Endothelial cell (in vitro differentiated cells): ENCODE measurements at places on chromosomes 2 and 18.

DNA sequence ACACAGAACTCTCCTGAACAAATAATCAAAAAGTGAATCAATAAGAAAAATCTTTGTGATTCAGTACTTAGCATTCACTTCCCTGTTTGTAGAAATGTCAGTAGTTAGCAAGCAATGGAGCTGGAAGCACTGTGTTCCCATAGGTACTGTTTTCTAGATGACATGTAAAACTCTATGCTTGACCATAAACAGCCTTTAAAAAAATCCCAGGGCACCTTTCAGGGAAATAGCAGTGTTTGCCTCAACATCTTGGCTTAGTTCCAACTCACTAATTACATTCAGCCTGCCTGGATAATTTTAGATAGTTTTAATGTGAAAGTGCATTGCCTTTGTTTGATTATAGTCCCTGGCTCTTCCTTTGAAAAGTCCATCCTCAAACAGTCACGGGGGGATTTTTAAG lies 721.8 kb downstream of the ERBB4 start:
- DNase-seq: no peak

GRCh38 chr2:45218931-45219339 lies 209.7 kb upstream of the SIX2 start:
- DNase-seq: no peak

DNA sequence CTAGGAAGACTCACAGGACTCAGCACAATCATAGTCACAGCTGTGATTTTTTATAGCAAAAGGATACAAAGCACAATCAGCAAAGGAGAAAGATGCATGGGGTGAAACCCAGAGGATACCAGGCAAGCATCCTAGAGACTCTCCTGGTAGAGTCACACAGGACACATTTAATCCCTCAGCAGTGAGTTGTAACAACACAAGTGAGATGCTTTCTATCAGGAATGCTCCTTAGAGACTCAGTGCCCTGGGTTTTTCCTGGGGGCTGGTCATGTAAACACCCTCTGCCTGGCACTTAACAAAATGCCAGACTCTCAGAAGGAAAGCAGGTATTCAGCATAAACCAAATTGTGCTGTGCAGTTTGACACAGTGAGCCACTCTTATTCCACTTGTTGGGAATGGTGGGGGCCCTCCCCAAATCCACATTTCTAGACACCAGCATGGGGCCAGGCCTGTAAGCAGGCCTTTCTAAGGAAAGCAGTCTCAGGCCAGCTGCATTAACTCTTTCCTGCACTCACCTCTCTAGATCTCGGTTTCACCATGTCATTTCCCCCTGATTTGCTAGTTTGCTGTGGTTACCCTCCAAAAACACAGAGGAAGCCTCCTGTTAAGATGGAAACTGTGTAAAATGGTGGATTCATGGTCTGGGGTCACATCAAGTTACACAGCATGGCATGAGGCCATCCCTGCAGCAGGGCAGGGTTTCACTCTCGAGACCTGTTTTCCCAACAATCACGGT lies 16.9 kb upstream of the RNU4ATAC start:
- DNase-seq: no peak

DNA sequence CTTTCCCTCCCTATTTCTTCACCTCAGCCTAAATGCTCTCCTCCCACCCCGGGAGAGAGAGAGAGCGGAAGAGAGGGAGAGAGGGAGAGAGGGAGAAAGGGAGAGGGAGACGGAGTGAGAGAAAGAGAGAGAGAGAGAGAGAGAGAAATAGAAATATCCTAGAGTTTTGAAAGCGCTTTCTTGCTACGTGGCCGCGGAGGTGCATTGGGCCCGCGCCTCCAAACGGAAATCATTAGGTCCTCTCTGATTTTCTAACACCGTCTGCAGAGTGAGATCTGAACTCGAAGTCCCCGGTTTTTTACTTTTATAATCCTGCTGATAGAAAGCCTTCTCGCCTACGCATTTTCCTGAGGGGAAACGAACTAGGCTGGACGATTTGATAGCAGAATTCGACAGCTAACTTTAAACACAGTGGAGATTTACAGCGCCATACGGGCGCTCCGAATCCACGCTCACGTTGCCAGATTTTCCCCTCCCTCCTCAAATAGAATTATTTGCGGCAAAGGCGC lies 903 bp upstream of the EVX2 start:
- DNase-seq: no peak

- DNase-seq: no peak
Observed at GRCh38 chr2:110807522-110807921, 75.1 kb downstream of the ACOXL start.

GRCh38 chr2:143819190-143819735 lies 690.0 kb downstream of the ARHGAP15 start:
- DNase-seq: no peak

DNA sequence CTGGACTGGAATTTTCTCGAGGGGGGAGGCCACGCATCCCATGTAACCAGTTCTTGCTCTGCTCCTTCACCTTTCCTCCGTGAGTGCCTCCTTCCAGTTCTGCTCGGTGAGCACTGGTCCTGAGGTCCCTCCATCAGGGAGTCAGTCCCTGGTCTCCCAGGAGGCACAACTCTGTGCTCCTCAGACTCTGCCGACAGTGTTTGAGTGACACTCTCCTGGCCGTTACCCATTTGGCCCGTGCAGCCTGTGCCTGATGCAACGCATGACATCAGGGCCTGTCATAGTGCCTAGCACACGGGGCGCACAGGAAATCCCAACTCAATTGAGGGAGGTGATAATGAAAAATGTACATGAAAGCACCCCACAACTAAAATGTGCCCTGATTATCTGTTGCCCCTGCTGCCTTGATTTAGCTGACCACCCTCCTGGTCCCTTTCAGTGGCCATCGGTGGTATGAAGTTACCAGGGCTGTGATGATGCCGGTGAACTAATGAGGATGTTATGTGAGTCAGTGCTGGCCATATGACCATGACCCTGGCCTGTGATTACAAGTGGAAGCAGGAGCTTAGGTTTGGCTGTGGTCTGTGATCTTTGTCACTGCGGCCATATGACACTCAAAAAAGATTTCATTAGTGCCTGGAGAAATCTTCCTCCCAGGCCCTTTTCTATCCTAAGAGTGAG lies 144.6 kb downstream of the TDRD15 start:
- DNase-seq: no peak

GRCh38 chr2:169131587-169132512 lies 62.5 kb downstream of the DHRS9 start:
- DNase-seq: no peak

DNA sequence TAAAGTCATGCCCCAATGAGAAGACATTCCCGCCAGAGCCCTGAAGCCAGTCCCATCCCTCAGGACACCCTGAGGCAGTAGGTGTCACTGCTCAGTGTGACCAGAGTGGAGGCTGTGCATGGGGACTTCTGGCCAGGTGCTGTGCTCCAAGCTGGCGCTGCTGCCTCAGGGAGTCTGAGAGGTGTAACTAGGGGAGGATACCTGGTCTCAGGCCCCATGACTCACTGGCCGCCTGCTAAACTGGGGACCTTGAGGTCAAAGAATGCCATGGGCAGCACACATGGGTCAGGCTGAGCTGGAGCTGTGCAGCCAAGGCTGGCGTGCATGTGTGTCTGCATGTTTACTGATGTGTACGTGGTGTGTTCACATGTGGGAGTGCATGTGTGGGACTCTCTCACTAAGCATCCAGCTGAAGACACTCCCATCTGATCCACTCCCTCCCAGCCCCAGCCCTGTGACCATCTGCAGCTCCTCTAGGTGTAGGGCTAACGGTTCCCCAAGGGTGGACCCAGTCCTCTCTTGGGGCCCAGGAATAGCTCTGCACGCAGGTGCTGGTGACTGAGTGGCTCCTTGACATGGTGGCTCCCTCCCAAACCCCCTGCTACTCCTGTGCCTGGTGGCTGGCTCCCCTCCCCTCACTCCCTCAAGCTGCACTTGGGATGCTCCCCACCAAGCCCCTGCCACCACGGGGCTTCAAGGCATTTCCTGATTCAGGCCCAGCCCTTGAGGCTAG lies 16.5 kb downstream of the HS6ST1 start:
- no peak for DNase-seq

- no peak for DNase-seq
Observed at GRCh38 chr18:67179726-67180125, 336.8 kb downstream of the DSEL start.

GRCh38 chr18:10319914-10320600 lies 134.4 kb upstream of the APCDD1 start:
- DNase-seq: no peak

GRCh38 chr18:31573051-31573450 lies 18.6 kb upstream of the TTR start:
- DNase-seq: no peak

GRCh38 chr2:174691201-174691779 lies 73.0 kb downstream of the CHRNA1 start:
- no peak for DNase-seq

GRCh38 chr2:216678098-216678465 lies 17.3 kb downstream of the IGFBP5 start:
- no peak for DNase-seq

- DNase-seq: no peak
Observed at GRCh38 chr2:118240276-118240675, 152.0 kb downstream of the INSIG2 start.

GRCh38 chr2:8090748-8091700 lies 590.8 kb upstream of the ID2 start:
- no peak for DNase-seq

DNA sequence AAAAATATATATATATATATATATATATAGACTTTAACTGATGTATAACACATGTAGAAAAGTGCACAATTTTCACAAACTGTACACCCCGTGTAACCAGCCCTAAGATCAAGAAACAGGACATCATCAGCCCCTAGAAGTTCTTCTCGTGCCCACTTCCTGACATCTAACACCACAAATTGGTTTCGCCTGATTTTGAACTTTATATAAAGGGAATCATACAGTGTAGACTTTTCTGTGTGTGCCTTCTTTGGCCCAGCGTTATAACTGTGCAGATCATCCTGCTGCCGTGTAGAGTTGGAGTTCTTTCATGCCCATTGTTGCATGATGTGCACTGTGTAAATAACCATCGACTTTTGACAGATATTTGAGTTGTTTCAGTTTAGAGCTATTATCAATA lies 41.0 kb downstream of the SMAD7 start:
- no peak for DNase-seq

GRCh38 chr2:27752551-27753237 lies 18.8 kb upstream of the MRPL33 start:
- DNase-seq: peak; percentile 30

GRCh38 chr2:224982910-224983711 lies 59.2 kb downstream of the DOCK10 start:
- DNase-seq: no peak

- DNase-seq: peak; percentile 78
Observed at GRCh38 chr2:200812122-200813022, 662 bp downstream of the BZW1 start.

- DNase-seq: peak; percentile 69
Observed at GRCh38 chr2:218286570-218287459, 5.5 kb downstream of the TMBIM1 start.

DNA sequence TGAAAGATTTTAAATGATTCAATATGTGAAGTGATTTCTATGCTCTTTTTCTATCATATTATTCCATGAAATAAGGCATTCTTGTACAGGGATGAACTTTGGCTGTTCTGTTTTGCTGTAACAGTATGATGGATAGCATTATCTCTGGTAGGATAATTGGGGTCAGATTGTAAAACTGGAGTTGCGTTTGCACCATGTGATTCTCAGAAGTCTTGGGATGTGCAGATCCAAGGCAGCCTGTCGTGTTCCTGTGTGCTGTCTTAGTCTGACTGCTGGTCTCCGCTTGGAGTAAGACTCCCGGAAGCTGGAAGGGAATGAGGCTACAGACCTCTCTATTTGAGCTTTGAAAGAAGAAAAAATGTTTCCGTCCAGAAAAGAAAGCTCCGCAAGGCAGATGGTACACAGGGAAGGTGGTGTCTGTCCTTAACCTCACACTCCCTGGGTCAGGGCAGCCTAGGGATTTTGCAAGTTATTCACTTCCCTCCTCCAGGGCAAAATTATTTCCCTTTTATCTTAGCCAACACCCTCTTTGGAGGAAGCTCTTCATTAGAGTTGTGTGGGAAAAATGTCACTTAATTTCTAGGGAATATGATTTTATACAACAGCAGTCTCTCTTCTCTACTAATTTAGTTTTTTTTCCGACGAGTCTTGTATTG lies 250.6 kb downstream of the PTPRM start:
- no peak for DNase-seq

DNA sequence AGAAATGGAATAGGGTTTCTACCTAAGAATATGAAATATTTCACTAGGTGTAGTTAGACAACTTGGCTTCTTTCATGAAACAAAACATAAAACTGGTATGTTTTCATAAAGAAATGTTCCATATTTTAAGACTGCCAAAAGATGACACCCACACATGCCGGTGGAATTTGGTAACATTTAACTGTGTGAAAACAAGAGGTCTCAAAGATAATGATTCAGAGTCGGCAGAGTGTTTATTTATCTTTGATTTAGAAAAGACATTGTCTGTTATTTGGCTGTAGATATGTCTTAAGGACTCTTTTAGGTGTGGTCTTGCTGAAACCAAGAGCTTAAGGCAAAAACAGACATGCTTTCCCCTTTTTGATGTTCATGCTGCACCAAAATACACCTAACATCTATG lies 63.5 kb upstream of the FN1 start:
- DNase-seq: no peak

- no peak for DNase-seq
Observed at GRCh38 chr2:48461721-48462120, 68.2 kb upstream of the STON1 start.

GRCh38 chr2:9346885-9347284 lies 76.4 kb downstream of the ITGB1BP1 start:
- DNase-seq: no peak

DNA sequence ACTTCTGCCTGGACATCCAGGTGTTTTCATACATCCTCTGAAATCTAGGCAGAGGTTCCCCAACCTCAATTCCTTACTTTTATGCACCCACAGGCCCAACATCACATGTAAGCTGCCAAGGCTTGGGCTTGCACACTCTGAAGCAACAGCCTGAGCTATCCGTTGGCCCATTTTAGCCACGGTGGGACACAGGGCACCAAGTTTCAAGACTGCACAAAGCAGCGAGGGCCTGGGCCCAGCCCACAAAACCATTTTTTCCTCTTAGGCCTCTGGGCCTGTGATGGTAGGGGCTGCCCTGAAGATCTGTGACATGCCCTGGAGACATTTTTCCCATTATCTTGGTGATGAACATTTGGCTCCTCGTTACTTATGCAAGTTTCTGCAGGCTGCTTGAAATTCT lies 5.9 kb downstream of the C2orf69 start:
- no peak for DNase-seq

- DNase-seq: no peak
Observed at GRCh38 chr18:27181726-27182125, 3.4 kb downstream of the CHST9 start.
